ENCODE measurements at places on chromosomes 11 and 22. TPM values are rescaled to one million over a fixed set of nuclear protein-coding genes. Genes with fewer than 3 reads are reported as not detected.
A peak's percentile ranks its signal among the peaks of the same experiment; 100 is the strongest.

Gene CECR2
- total RNA-seq: 0.14 TPM

Gene SOX10
- not detected for total RNA-seq

Gene LYVE1
- not detected for total RNA-seq

Gene TPBGL
- 0.16 TPM for total RNA-seq

Gene PDE3B
- 240 TPM for total RNA-seq

Gene SYT13
- total RNA-seq: not detected

DNA sequence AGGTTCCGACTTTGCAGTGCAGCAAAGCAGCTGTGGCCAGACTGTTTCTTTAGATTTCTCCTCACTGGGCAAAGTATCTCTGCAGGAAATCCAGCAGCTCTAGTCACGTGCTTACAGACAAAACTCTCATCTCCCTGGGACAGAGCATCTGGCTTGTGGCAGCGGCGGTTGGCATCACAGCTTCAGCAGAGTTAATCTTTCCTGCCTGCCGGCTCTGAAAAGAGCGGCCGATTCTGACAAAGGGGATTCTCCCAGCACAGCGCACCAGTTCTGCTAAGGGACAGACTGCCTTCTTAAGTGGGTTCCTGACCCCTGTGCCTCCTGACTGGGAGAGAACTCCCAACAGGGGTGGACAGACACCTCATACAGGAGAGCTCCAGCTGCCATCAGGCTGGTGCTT lies 1357.3 kb upstream of the TENM4 start:
- no peak for DNase-seq

DNA sequence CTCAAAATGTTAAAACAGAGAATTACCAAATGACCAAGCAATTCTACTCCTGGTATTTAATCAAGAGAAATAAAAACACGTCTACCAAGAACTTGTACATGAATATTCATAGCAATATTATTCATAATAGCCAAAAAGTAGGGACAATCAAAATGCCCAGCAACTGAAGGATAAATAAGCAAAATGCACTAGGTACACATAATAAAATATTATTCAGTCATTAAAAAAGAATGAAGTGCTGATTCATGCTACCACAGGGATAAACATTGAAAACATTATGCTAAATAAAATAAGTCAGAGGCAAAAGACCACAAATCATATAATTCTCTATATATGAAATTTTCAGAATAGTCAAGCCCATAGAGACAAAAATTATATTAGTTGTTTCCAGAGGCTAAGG lies 24.8 kb downstream of the ARHGAP32 start:
- no peak for DNase-seq

DNA sequence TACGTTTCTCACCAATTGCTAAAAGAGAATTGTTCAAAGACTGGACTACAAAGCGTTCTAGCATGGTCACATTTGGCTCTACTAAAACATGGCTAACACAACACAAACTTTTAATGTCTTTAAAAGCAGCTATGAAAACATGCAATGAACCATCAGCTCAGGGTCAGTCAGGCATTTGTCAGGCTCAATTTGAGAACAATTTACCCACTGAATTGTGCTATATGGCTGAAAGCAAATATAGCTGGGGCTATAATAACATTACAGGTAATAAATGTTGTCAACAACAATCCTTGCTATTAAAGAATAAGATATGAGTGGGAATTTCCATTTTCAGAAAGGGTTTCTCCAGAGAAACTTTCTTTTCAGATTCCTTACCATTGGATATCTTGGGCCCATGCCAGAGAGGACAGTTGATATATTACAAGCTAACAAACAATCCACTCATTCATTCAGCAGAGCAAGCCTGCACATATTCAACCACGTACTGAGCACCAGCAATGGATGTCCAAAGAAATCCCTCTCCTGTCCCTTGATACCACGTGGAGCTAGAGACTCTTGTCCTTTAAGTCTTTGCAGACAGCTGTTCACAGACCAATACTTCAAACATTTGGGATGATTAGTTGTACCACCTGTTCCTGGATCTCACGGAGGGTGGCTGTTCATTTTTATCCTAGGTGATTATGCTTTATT lies 82.5 kb upstream of the DDI1 start:
- no peak for DNase-seq

GRCh38 chr11:42996421-42997307 lies 315.1 kb upstream of the API5 start:
- no peak for DNase-seq

DNA sequence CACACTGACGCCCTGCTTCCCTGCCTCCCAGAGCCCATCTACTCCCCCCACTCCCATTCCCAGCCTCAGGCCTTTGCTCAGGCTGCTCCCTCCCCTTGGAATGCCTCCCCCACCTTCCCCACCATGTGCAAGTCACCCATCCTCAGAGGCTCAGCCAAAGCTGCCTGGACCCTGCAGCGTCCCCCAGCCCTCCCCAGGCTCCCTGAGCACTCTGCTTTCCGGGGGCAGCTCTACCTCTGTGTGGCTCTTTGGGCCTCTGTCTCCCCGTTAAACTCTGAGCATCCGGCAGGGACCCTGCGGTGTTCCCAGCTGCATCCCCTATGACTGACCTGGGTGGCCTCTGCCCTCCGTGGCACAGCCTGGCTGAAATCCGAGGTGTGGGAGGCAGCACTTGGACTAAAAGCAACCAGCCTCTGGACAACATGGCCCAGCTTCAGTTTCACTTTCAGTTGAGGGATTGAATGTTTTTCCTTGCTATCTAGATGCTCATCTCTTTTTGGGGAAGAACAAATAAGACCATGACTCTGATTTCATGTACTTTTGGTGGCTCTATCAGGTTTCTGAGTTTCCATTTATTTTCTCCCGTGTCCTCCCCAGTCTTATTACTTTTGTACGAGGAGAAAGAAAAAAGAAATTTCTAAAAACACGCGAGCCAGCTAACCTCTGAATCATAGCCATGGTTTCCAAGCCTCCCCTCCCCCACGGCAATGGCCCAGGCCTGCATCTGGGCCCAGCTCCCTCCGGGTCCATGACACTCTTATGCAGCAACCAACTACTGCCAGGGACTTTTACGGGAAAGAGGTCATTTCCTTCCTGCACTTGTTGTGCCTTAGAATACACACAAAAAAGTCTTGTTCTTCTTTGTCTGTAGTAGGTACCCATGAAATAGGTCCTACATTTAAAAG lies 3.8 kb downstream of the APOL3 start:
- peak; percentile 64 for DNase-seq

Measured in naive thymus-derived CD8-positive, alpha-beta T cell (primary cell).